ENCODE measurements at places on chromosomes 16 and 17.

- no peak for DNase-seq
These were observed 110.3 kb upstream of the RBL2 start for GRCh38 chr16:53323924-53324323.

DNA sequence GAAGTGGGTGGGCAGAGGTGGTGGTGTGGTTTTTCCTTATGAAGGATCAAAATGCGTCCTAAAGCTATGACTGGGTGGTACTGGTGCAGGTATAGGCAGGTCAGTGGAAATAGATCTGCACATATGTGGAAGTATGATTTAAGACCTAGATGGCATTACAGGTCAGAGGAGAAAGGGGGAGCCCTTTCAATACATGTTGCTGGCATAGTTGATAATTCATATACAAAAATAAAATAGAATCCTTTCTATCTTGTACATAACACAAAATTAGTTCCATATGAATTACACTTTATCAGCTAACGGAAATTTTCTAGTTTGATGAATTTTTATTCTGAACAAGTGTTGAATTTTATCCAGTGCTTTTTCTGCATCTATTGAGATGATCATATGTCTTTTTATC lies 20.8 kb upstream of the PIK3R5 start:
- no peak for DNase-seq

DNA sequence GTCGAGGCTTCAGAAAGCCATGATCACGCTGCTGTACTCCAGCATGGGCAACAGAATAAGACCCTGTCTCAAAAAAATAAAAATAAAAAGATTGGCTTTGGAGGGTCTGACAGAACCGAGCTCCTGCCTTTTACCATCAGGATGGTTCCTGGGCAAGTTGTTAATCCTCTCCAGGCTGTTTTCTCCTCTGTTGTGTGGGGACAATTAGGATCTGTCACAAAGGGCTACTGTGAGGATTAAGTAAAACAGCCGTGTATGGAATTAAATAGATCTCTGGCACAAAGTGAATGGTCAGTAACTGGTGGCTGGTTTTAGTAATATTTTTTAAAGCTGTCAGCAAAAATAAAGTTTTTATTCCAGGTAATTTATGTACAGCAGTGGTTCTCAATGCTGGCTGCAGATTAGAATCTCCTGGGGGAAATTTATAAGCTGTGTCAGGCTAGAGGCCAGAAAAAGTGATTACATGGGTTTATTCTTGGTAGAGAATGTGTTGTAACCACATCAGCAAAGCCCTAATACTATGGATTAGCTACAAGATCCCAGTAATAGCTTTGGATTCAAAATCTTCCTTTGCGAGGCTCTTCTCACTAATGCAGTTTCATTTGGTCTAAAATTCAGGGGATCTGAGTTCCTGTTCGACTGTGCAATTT lies 47.2 kb downstream of the GPRC5B start:
- no peak for DNase-seq

DNA sequence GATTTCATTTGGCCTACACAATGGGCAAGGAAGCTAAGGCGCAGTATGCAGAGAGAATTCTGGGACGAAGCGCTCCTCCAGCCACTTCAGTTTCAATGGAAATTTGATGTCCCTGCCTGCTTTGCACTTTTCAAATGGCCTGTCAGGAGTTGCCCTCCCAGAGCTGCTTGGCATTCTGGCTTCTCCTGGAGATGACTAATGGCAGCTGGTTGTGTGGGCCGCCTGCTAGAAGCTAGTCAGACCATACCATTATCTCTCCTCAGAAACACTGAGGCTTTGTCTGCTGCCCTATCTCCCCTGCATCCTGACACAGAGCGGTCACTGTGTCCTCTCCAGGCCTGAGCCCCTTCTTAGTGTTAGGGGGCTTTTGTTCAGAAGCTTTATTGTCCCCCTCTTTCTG lies 180.1 kb downstream of the SPECC1 start:
- no peak for DNase-seq

GRCh38 chr16:48965386-48965785 lies 316.3 kb downstream of the CBLN1 start:
- no peak for DNase-seq

- DNase-seq = no peak
These were observed 249.6 kb downstream of the RBFOX3 start for GRCh38 chr17:79361221-79361734.

DNA sequence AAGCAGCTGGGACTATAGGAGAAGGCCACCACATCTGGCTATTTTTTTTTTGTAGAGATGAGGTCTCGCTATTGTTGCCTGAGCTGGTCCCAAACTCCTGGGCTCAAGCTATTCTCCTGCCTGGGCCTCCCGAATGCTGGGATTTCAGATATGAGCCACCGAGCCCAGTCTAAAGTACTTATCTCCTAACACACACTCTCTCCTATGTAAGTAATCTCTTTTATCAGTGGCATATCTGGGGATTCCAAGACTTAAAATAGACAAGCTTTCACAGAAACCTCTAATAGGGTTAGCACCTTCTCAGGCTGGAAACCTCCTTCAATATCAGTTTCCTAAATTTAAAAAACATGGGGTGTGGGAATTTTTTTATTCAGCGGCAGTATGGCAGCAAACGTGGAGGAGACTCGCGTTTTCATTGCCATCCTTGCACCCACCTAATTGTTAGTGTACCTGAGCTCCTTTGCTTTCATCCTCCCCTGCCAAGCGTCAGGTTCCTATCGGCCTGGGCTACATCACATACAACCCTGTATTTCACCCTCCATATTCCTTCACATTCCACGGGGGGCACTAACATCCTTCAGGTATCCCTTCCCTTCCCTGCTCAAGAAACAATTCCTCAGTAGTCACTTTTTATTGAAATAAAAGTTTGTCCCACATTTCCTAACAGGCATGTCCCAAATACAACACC lies 1.1 kb downstream of the EZH1 start:
- no peak for DNase-seq

GRCh38 chr16:55754056-55754455 lies 78.8 kb downstream of the CES1 start:
- DNase-seq = no peak

DNA sequence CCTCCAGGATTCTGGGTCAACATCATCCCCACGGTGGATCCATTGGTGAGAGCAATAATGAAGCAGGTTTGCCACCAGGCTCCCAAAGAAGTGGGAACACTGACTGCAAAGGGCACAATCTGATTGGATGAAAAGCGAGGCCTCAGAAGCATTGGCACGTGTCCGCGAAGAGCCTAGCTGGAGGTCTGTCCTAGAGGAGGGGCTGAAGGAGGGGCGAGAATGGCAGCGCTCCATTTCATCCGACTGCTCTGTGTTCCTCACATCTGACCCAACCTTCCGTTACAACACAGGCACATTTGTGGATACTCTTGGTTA lies 79.9 kb downstream of the MRC2 start:
- DNase-seq = no peak

GRCh38 chr16:90023078-90023447 lies 3.8 kb upstream of the DBNDD1 start:
- DNase-seq = no peak

DNA sequence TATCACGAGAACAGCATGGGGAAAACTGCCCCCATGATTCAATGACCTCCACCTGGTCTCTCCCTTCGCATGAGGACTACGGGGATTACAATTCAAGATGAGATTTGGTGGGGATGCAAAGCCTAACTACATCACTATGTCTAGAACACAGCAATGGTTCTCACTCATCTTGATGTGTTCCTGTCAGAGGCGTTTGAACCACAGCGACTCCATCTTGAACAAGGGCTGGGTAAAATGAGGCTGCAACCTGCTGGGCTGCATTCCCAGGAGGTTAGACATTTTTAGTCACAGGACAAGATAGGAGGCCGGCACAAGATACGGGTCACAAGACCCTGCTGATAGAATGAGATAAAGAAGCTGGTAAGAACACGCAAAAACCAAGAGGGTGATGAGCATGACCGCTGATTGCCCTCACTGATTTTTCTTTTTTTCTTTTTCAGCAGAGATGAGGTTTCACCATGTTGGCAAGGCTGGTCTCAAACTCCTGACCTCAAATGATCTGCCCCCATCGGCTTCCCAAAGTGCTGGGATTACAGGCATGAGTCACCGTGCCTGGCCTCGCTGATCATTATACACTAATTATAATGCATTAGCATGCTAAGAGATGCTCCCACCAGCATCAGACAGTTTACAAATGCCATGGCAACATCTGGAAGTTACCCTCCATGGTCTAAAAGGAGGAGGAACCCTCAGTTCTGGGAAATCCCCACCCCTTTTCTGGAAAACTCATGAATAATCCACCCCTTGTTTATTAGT lies 3.0 kb upstream of the PPY start:
- no peak for DNase-seq

GRCh38 chr17:1108765-1109605 lies 70.8 kb downstream of the ABR start:
- DNase-seq = no peak

GRCh38 chr17:37089956-37090355 lies 141.2 kb downstream of the AATF start:
- no peak for DNase-seq

DNA sequence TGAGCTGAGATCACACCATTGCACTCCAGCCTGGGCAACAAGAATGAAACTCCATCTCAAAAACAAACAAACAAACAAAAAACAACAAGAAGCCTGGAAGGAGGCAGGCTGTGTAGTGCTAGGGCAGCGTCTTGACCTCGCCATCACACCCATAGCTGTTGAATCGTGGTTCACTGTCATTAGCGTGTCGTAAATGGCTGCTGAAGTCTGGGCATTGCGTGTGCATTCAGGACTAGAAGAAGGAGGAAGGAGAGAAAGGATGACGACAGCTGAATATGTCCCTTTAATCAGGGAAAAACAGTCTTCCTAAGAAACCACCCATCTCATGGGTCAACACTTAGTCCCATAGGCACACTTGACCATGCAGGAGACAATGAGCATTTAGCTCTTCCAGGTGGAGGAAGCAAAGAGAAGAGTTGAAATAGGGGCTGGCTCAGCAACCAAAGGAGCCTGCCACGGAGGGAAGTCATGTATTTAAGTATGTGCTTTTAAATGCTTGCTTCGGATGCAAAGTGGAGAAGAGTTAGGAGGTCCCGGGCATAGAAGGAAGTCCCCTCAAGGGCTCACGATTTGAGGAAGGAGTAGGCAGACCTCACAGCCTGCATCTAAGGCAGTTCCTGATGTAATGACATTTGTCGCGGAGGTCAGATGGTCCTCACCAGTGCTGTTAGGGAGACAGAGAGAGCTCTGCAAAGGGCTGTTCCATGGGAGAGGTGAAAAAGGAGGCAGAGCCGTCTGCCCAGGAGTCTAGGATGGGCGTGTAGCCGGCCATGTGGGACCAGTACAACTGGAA lies 8.8 kb downstream of the PRSS22 start:
- DNase-seq = no peak

DNA sequence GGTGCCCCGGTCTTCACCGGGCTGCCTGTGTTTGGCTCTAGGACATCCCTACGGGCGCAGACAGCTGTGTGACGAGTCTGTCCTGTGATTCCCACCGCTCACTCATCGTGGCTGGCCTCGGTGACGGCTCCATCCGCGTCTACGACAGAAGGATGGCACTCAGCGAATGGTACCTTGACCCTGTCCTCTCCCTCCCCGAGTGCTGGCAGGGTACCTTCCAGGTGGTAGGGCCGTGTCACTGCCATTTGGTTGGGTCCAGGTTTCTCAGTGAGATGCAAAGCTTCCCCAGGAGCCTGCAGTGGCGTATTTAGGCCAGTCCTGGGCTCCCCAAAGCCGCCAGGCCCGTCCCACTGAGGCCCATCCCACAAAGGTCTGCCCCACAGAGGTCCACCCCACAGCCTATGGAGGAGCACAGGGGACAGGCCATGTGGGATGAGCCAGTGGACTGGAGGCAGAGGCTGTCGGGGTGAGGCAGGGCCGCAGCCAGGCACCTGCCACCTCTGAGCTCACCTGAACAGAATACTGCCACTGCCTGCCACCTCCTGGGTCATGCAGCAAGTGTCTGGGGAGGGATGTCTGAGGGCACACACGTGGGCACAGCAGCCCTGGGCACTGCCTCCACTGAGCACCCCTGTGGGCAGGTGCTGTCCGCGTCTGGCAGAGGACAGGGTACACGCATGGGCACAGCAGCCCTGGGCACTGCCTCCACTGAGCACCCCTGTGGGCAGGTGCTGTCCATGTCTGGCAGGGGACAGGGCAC lies 31.4 kb upstream of the CHMP6 start:
- no peak for DNase-seq

GRCh38 chr16:55041540-55042234 lies 111.0 kb downstream of the IRX5 start:
- no peak for DNase-seq

DNA sequence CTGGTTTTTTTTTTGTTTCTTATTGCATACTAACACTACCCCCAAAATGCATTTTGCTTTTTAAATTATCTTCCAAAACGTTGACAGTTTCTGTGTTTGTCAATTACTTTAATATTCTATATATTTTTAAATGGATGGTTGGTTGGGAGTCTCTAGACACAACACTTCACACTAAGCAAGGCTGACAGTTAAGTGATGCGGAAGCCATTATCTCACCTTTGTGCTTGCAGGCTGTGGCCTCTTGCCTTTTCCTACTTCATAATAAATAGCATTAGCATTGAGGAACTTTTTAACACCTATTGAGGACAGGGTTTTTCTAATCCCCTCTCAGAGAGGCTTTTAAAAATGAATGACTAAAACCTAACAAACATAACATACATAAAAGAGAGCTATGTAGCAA lies 280.8 kb upstream of the TBX2 start:
- no peak for DNase-seq

DNA sequence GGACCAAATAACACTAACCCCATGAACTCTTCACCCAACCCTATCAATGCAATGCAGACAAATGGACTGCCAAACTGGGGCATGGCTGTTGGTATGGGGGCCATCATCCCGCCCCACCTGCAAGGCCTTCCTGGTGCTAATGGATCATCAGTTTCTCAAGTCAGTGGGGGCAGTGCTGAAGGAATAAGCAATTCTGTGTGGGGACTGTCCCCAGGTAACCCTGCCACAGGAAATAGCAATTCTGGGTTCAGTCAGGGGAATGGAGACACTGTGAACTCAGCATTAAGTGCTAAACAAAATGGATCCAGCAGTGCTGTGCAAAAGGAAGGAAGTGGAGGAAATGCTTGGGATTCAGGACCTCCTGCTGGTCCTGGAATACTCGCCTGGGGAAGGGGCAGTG lies 78.9 kb downstream of the TMC6 start:
- no peak for DNase-seq

DNA sequence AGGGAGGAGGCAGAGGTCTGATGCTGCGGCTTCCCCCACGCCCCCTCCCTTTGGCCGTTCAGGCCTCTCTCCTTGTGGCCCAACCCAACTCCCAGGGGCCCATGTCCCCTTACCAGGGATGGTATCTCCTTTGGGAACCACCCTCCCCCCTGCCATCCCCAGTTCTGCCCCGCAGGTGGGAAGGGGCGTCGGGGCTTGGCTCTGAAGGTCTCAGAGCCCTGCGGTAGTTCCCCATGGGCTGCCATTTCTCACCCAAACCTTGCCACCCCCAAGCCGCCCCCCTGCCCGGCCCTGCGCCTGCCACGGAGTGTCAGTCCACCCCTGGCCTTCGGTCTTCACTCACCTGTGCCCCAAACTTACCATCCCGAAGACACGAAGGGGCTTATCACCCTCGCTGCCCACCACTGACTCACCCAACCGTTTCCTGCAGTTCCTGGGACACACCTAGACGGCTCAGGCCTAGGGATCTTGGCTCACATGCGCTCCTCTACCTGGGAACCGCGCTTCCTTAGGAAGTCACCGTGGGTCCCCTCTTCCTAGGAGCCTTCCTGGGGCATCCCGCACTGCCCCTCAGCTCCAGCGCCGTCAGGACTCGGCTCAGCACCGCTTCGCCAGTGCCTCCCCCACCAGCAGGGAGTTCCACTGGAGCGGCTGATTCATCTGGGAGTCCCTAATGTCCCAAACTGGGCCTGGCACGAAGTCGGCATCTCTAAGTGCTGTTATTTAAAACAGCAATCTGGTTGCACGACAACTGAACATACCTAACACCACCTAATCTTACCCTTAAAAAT lies 1.1 kb upstream of the DOC2A start:
- no peak for DNase-seq

Data from GOT3 (cell line).